AG08395 (cell line): ENCODE measurements at places on chromosomes 3 and 15.

- peak; percentile 68 for DNase-seq
Observed at GRCh38 chr3:43512754-43513404, 108.9 kb downstream of the ANO10 start.

DNA sequence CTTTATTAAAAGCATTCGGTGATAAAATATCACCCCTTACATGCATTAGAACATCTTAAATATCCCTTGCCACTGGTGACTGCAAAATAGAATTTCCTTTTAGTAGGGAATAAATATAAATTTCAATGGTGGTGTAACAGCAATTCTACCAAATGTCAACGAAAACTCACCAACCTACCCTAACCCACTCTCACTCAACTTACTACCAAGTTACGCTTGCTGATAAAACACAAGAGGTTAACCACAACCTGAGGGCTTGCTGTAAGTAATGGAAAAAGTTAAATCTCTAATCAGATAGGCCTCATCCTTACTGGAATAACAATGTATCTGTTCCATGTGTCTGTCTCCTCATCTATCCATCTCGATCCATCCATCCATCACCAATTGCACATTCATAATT is 274.7 kb downstream of the FOXP1 start:
- no peak for DNase-seq

DNA sequence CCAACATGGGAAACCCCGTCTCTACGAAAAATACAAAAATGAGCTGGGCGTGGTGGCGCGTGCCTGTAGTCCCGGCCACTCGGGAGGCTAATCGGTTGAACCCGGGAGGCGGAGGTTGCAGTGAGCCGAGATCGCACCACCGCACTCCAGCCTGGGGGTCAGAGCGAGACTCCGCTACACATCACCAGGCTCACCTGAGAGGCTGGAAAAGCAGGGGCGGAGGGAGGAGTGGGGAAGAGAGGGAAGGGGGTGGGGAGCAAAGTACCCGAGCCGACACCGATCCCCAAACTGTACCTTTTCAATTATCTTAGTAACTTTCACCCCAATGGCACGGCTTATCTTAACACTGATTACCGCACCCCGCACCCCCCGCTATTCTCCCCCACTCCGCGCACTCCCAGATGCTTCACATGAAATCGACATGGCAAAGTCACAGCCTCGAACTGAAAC is 46.4 kb upstream of the SYNM start:
- DNase-seq = no peak

DNA sequence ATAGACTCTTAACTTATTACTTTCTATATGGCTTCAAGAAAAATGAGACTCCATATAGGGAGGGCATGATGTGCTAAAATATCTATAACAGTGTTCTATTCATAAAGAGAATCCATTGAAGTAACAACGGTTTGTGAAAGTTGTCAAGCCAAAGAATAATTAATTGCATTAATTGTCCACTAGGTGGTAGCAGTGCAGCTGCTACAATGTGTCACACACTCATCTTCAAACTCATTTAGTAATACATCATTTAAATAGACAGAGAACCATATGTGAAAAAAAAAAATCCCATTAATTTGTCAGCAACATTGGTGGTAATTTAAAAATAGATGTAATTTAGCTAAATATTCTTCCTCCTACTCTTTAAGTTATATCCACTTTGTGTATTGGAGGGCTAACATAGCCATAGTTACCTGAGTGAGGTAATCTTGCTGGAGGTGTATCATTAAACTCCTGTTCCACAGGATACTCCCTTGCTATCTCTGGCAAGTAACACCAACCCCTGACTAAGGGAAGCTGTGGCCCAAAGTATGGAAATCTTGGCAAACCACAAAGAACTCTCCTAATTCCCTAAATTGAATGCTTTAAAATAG is 3.7 kb upstream of the CPA3 start:
- DNase-seq = peak; percentile 62

DNA sequence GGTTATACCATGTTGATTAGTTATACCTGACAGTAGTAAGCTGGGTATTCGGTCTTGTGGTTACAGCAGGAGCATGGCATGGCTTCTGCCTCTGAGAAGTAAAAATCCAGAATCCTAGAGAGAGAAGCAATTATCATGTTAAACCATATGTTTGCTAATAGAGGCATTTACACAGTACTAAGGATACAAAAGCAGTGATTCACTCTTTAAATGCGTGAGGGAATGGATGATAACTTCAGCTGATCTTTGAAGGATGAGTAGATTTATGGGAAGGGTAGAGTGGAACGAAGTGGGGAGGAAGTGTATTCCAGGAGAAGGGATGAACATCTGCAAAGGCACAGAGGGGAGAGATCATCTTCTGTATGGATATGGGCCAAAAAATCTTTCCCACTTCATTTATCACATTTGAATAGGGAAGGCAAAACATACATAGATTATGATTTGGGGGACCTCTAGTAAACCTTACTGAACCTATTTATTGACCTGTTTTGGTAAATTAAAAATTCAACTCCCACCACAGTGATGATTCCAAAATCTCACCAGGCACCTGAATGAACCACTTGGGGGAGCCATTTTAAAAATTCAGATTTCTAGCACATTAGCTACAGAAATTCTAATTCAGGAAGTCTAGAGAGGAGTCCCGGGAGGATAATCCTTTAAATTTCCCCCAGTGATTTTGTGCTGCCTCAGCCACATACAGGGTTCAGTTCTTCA is 35.1 kb downstream of the IGSF10 start:
- no peak for DNase-seq

GRCh38 chr3:40779039-40779438 is 254.3 kb downstream of the ZNF621 start:
- no peak for DNase-seq

DNA sequence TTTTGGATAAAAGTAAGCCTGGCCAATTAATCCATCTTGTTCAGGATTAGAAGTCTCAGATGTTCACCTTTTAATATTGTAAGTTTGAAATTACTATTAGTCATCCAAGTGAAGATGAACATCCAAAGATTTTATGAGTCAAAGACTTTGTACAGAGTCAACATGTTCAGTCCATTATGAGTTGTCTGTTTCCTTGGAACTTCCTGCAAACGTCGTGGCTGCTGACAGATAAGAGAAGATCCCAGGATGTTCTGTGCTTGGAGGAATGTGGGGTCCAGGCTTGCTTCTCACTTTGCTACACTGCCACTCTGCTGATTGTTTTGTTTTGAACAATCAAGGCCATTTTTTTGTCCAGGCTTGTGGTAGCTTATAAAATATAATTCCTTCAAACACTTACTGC is 74.3 kb upstream of the SLCO2A1 start:
- DNase-seq = peak; percentile 34

- DNase-seq = no peak
Observed at GRCh38 chr3:51378065-51378464, 7.0 kb upstream of the MANF start.

DNA sequence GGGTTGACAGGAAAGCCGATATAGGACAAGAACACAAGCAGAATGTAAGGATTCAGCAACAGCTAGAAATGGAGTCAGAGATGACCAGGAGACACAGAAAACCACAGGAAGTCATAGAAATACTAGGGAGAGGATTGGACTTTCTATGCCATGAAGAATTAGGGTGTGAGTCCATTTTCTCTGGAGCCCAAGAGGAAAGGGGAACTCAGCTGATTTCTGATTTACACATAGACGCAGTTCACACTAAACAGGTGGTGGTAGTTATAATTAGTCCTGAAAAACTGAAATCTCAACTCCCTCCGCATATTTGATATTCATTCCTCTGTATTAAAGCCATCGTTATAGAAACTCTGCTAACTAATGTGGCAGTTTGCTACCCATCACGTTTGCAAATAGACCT is 292.7 kb upstream of the STT3B start:
- no peak for DNase-seq

GRCh38 chr15:63913786-63914315 is 80.1 kb upstream of the HERC1 start:
- DNase-seq = no peak

- DNase-seq = no peak
Observed at GRCh38 chr3:57659004-57659673, 33.7 kb downstream of the DENND6A start.

GRCh38 chr3:49428752-49429080 is 408 bp downstream of the NICN1 start:
- DNase-seq = no peak
